Stimulated activated naive CD8-positive, alpha-beta T cell treated with anti-CD3 and anti-CD28 coated beads, Interleukin-15, amount 100 ng/mL, for 72 hours (primary cell): ENCODE measurements at places on chromosomes 12 and 14.

DNA sequence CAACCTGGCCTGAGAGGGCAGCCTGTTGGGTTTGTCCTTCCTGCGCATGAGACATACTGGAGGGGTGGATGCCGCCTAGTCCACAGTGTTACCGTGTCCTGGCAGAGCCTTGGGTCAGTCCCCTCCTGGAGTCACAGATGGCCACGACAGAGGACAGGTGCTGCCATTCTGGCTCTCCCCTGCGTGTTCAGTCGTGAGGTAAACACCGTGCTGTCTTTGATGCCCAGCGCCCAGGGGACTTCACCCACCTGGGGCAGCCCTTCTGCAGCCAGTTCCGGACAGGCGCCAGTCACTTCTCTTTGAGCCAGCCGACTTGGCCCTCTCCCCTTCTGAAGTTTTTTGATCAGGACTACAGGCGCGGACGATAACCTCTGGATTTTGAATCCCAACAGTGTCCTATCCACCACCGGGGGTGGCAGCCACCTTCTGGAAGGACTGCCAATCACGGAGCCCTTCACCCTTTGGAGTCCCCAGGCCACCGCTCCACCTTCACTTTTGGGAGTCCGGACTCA lies 933.0 kb downstream of the DIO2 start:
- DNase-seq, result no peak

GRCh38 chr12:116346741-116347140 lies 69.2 kb upstream of the MED13L start:
- no peak for DNase-seq

GRCh38 chr12:26425587-26426260 lies 230.4 kb downstream of the SSPN start:
- no peak for DNase-seq

DNA sequence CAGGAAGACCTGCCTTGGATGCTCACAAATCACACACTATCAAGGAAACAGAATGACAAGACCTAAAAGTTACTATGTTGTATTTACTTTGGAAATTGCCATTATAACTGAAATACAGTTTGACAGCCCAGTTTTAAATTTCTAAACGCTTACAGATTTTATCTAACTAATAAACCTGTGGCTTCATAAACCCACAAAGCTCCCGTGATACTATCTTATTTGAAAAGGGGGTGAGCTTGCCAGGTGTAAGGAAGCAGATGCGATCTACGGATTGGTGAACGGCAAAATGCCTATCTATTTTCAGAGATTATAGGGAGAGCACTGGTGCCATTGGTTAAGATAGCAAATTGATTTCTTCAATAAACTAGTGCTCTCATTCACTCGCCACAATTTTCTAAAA lies 485.5 kb downstream of the BCAT1 start:
- DNase-seq, result no peak

DNA sequence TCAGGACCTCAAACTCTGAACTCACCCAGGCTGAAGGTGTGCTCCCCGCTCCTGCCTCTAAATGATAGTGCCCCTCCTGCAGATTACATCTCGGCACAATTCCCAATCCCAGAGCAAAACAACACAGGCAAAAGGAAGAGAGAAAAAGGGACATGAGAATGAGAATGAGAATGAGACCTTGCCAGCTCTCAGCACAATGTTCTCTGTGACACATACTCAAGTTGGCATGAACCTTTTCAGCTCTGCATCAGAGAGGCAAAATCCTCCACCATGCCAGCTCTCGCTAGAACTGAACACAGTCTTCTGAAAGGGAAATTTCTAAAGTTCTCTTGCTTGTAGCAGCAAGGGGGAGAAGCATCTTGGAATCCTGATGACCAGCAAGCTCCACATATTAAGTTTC lies 84.6 kb downstream of the KSR2 start:
- DNase-seq, result no peak

GRCh38 chr12:53299101-53299453 lies 418 bp upstream of the MYG1 start:
- DNase-seq, result peak; percentile 51

DNA sequence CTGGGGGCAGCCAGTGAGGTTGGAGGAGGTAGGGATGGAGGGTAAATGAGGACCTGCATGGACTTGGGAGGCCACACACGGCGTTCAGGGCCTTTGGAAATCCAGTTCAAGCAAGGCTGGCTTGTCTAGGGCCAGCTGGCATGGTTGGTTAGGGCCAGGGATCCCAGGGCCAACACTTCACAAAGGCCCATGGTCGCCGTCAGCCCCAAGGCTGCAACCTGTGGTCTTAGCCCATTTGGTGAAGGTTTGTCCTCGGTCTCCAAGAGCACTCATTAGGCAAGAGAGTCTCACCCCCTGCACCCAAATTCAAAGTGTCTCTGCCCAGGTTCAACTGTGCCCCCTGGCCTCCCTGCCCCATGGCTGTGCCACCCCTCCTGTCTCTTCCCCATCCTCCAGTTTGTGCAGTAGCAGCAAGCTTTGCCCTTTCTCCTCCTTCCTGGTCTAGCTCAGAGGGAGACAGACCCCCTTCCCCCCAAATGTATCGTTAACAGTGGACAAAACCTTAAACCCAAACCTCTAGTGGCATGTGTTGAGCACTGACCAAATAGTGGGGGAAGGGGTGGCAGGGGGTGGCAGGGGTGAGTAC lies 94.1 kb downstream of the NINJ2 start:
- DNase-seq, result no peak

DNA sequence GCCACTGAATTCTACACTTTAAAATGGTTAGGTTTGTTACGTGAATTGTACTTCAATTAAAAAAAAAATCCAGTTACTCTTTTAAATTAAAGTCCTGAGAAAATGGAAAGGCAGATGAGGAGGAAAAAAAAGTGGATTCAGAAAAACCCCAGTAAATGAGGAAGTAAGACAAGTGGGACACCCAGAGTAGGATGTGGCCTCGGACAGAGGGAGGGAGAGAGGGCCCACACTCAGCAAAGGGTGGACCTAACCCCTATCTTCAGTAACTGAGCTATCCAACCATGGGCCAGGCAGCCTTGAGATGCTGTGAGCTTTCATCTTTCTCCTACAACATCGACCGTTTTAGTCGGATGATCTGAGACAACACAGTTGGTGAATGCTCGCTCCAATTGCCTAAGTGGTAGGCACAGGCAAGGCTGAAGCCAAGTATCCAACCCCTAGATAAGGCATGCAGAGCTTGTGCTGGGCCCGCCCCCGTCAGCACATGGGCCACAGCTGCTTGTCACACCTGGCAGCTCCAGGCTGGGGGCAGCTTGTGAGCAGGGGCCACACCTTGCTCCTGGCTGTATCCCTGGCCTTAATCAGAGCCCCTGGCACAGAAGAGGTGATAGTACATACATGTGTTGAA lies 142.1 kb downstream of the TTC7B start:
- DNase-seq, result no peak

- no peak for DNase-seq
Observed at GRCh38 chr12:62078020-62078419, 182.2 kb upstream of the USP15 start.

DNA sequence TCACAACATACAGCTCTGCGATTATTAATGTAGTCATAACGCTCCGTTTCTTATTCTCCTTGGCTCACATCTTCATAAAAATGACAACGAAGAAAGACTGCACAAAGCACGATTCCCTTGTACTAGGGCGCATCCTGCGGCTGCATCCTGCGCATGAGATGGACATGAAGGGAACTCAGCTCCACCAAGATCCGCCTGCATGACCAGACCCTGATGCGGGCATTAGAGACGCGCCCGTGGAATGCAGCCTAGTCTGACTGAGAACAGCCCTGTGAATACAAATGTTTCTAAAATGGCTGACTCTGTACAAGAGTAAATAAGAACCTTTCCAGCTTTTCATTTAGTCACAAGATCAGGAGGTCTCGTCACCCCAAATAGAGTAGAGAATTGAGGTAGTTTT lies 422.2 kb downstream of the NOVA1 start:
- no peak for DNase-seq

DNA sequence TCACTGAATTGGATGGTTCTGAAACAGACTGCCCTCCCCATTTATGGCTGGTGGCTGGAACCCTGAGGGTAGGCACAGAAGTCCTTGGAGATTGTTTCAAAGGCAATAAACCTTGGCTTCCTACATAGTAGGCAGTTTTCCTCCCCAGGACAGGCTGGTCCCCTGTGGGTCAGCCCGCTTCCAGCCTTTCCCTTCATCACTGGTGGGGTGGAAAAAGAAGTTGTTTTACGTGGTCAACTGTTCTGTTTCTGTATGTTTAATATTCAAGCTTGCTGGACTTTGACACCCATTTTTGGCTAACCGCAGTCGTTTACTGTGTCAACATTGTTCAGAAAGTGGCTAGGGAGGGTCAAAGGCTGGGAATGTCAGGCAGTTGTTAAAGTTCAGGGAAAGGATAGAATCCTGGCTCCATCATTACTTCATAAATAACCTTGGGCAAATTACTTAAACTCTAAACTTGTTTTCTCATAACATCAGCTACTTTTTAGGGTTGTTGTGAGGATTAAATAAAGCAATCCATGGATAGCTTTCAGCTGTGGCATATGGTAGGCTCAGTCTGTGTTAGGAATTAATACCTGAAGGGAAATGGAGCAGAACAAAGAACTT lies 2.4 kb downstream of the KLHDC2 start:
- DNase-seq, result no peak

- no peak for DNase-seq
Observed at GRCh38 chr12:51480978-51481377, 56.3 kb downstream of the SLC4A8 start.

- no peak for DNase-seq
Observed at GRCh38 chr14:39434401-39434800, 2.2 kb upstream of the FBXO33 start.

DNA sequence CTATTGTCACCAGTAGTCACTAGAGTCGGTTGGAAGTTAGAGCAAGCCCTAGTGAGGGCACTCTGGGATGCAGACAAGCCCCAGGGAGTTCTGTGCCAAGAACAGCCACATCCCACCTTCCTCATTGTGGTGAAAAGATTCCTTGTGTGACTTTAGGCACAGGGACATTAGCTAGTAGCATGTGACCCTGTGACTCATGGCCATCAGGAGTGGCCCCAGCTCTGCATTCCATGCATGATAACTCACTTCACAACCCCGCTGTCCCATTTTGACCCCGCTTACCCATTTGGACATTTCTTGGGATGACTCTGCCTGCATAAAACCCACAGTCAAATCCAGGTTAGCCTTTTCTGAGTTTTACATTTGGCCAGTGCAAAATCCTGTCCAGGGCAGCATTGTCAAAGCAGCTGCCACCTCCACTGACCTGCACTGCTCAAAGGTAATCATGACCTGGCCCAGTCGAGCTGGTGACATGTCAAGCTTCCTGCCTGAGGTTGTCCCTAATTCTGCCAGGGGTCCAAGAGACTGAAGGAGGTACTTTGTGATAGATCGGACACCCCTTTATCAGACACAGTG lies 430.5 kb downstream of the DPF3 start:
- DNase-seq, result no peak

GRCh38 chr12:559906-560455 lies 100.2 kb downstream of the B4GALNT3 start:
- no peak for DNase-seq

GRCh38 chr12:123713398-123713797 lies 1.2 kb downstream of the ATP6V0A2 start:
- no peak for DNase-seq

DNA sequence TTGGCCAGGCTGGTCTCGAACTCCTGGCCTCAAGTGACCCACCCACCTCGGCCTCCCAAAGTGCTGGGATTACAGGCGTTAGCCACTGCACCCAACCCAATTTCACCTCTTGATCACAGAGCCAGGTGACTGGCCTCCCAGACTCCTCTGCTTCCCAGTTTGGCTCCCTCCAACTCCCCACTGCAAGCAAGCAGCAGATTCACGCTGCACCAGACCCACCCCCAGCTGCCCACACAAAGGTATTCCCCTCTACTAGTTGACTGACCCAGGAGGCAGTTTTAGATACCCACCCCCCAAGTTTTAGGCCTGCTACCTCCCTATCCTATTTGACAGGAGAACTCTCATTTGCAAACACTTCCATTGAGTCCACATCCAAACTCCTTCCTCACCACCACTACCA lies 5.2 kb downstream of the RARG start:
- DNase-seq, result no peak

- DNase-seq, result no peak
Observed at GRCh38 chr14:35394326-35395013, 10.1 kb downstream of the NFKBIA start.

GRCh38 chr14:92360651-92361370 lies 37.8 kb downstream of the SLC24A4 start:
- no peak for DNase-seq

DNA sequence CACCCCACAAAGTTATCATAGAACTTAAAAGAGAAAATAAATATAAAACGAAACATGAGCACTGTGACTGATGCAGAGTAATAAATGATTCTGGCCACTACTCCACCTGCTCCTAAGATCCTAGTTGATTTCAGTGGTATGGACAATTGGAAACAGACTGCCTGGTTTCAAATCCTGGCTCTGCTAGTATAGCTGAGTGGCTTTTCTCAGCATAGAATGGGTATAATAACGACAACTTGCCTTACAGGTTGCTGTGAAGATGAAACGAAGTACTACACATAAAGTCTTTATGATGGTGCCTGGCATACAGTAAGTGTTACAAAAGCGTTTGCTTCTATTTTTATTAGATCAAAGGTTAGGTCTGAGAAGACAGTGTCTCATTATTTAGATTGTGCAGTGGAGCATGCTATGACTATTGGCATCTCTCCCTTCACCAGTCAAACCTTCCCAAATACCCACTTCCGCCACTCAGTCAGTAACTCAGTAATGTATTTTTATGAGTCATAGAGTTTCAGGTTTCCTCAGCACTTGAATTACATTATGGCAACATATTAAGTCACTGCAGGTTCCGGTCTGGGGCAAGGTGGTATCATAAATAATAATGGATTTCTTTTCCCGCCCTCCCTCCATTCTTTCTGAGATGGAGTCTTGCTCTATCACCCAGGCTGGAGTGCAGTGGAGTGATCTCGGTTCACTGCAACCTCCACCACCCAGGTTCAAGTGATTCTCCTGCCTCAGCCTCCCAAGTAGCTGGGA lies 29.7 kb upstream of the NR2C1 start:
- peak; percentile 23 for DNase-seq

DNA sequence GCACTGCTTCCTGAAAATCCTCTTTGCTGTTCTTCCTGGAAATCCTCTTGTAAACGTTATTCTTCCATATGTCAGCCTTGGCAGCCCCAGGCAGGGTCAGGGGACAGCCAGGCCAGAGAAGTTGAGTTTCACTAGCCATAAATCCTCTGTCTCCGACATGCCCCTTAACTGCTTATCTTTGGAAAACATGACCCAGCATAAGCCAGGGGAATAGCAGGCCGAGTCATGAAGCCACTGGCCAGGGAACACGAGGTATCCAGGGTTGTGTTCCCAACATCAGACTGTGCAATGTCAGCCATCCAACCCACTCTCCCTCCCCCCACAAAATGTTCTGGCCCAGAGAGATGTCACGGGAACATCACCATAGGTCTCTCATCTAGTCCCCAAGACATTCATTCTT lies 453.9 kb downstream of the MED13L start:
- DNase-seq, result no peak

- DNase-seq, result no peak
Observed at GRCh38 chr14:72722201-72722785, 171.6 kb downstream of the DPF3 start.

DNA sequence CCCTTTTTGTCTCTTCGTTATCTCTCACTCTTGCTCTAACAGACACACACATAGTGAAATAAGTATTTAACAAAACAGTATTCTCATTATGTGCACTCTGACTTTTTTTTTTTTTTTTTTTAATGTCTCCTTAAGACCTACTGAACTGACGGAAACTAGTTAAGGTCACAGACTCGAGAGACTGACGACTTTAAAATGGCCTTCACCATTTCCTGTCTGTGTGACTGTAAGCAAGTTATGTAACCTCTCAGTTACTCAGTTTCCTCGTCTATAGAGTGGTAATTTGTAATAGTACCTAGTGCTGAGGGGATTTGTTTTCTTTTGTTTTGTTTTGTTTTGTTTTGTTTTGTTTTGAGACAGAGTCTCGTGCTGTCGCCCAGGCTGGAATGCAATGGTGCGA lies 284.8 kb downstream of the FBXL14 start:
- DNase-seq, result no peak
